Sigmoid colon (tissue), 7 donors: ENCODE measurements at places on chromosomes 2 and 18. TPM values are rescaled to one million over a fixed set of nuclear protein-coding genes. Genes with fewer than 3 reads are reported as not detected.

- DNase-seq: no peak
These were observed 249.3 kb downstream of the ZNF385B start for GRCh38 chr2:179612108-179612507.

DNA sequence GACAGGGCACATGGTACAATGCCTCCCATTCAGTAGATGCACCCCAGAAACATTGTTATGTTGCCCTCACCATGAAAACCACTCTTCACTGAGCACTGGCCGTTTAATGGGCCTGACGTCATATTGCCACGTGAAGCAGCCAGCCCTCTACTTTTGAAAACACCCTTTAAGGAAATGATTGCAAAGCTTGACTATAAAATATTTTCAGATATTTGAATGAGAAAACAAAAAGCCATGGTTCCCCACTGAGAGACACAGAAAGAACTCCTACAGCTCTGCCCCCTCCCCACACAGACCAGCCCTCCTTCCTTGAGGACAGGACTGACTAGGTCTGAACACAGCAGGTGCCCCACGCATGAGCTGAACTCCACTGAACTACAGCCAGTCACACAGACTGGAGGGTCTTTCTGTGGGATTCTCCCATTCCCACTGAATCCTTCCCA, 349.1 kb downstream of the ANAPC1 start:
- DNase-seq: peak; percentile 65

- peak; percentile 63 for DNase-seq
These were observed 24.5 kb downstream of the HDAC4 start for GRCh38 chr2:239376351-239376750.

- no peak for DNase-seq
These were observed 382.1 kb upstream of the SETBP1 start for GRCh38 chr18:44298566-44298965.

- no peak for DNase-seq
These were observed 168.7 kb upstream of the GULP1 start for GRCh38 chr2:188122985-188123384.

The IL36RN gene
- total RNA-seq: not detected

The FBXO41 gene
- 2.6 TPM for total RNA-seq

The DPYSL5 gene
- total RNA-seq: 1.9 TPM

The DNAH6 gene
- 0.36 TPM for total RNA-seq
